ENCODE measurements at places on chromosomes 7 and 10. TPM values are rescaled to one million over a fixed set of nuclear protein-coding genes. Genes with fewer than 3 reads are reported as not detected.

TNS3 gene
- 106 TPM for total RNA-seq

METTL2B gene
- total RNA-seq = 32.2 TPM

HTR5A gene
- total RNA-seq = not detected

PLPP4 gene
- total RNA-seq = 1.9 TPM

IDI2 gene
- total RNA-seq = not detected

C10orf67 gene
- total RNA-seq = 0.09 TPM

GIMAP4 gene
- total RNA-seq = 41.7 TPM

RNF32 gene
- total RNA-seq = not detected

ATG9B gene
- total RNA-seq = 0.46 TPM

INTS1 gene
- 39.4 TPM for total RNA-seq

NAT16 gene
- not detected for total RNA-seq

PIP gene
- not detected for total RNA-seq

SPDYE8 gene
- total RNA-seq = not detected

ITPRID1 gene
- total RNA-seq = not detected

PRSS2 gene
- 1.3 TPM for total RNA-seq

NYAP1 gene
- 2.4 TPM for total RNA-seq

LOXL4 gene
- total RNA-seq = 5.0 TPM

AKR1C2 gene
- 51.7 TPM for total RNA-seq

SFRP4 gene
- total RNA-seq = 3.5 TPM

MAPK8 gene
- total RNA-seq = 36.1 TPM

CLDN4 gene
- not detected for total RNA-seq

RP9 gene
- 10.1 TPM for total RNA-seq

TRPV6 gene
- under 0.01 TPM for total RNA-seq

ANKRD30A gene
- 1.9 TPM for total RNA-seq

CCDC3 gene
- total RNA-seq = 38.4 TPM

GCK gene
- total RNA-seq = 3.9 TPM

ACHE gene
- total RNA-seq = 0.63 TPM

KCNIP2 gene
- total RNA-seq = 70.1 TPM

ACSL5 gene
- 39.7 TPM for total RNA-seq

OR6B1 gene
- not detected for total RNA-seq

GPER1 gene
- total RNA-seq = 18.9 TPM

TDRD1 gene
- total RNA-seq = 0.24 TPM

ECHDC3 gene
- total RNA-seq = 419 TPM

RELN gene
- total RNA-seq = 7.1 TPM

GPNMB gene
- total RNA-seq = 91.3 TPM

SPDYE1 gene
- total RNA-seq = not detected

Measured in omental fat pad (tissue), 4 donors.